ENCODE measurements at places on chromosomes 4 and X.

- no peak for DNase-seq
Observed at GRCh38 chrX:133961046-133961445, 24.3 kb downstream of the GPC3 start.

DNA sequence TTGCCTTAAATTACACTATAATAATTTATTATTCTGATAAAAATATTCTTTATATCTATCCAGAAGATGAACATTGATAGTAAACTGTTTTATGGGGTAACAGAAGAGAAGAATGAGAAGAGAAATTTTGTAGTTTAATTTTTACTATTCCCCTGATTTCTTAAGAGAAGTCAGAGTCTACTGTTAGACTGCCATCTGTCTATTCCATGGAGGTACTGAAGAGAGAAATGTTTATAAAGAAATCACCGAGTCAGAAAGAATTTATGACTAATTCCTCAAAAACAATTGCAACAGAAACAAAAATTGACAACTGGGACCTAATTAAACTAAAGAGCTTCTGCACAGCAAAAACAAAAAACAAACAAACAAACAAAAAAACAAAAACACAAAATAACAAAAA lies 149.9 kb downstream of the FGF16 start:
- no peak for DNase-seq

- DNase-seq, result no peak
Observed at GRCh38 chrX:138504273-138504672, 207.2 kb downstream of the FGF13 start.

DNA sequence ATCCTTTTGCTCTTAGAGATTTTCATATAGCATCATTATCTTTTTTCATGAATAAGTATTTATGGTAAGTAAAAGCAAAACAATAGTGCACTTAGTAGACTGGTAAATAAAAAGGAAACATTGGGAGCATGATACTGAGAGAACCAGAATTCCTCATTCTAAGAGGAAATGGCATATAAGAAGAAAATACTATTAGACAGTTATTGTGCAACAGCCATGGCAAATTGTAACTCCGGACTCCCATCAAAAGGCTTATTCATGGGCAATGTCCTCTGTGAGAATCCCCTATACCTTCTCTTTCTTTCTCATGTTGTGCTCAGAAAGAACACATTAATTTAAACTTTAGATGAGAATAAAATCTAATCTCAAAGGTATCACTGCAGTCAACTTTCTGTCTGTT lies 42.4 kb downstream of the SPATA18 start:
- DNase-seq, result no peak

DNA sequence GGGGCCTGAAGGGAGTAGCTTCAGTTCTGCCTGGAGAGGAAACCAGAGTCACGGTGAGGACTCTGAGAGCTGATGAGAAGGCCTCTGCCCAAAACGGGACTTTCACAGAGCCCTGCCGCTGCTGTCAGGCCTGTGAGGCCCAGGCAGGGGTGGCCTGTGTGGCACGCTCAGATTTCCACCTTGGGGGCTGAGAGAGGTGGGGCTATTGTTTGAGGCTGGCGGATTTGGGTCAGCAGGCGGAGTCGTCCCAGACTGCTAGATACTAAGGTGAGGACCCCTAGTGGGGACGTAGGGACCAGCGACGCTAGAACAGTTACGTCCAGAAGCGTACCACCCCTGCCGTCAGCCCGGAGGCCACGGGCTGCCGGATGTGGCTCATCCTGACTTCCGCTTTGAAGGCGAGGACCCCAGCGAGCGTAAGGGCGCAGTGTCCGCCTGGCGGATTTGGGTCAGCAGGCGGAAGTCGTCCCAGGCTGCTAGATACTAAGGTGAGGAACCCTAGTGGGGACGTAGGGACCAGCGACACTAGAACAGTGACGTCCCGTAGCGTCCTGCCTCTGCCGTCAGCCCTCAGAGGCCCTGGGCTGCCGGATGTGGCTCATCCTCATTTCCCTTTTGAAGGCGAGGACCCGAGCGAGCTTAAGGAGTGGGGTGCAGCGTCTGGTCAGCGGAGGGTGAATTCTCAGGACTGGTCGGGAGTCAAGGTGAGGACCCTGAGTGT lies at the start of gene MAGEB1:
Gene MAGEB1 (plus strand): TSS at position 378 of the 721 bp plus-strand sequence. CDS start 3,348 bp downstream, outside the sequence.
- DNase-seq, result no peak
